ENCODE measurements at places on chromosomes 7 and 10. TPM values are rescaled to one million over a fixed set of nuclear protein-coding genes. Genes with fewer than 3 reads are reported as not detected.

SLC13A1 gene
- not detected for total RNA-seq

RGS10 gene
- total RNA-seq, result 53.6 TPM

NRAP gene
- total RNA-seq, result not detected

LCOR gene
- 9.2 TPM for total RNA-seq

SPDYE2B gene
- total RNA-seq, result not detected

Measured in A549 treated with GW870086 at 1 μM for 4 hours (cell line).